ENCODE measurements at places on chromosomes 3 and 15.

GRCh38 chr3:98957681-98958080, 56.2 kb upstream of the DCBLD2 start:
- no peak for DNase-seq

- DNase-seq = no peak
Observed at GRCh38 chr15:62231856-62232255, 66.8 kb upstream of the C2CD4B start.

GRCh38 chr3:167032267-167032876, 347.7 kb downstream of the ZBBX start:
- peak; percentile 37 for DNase-seq

DNA sequence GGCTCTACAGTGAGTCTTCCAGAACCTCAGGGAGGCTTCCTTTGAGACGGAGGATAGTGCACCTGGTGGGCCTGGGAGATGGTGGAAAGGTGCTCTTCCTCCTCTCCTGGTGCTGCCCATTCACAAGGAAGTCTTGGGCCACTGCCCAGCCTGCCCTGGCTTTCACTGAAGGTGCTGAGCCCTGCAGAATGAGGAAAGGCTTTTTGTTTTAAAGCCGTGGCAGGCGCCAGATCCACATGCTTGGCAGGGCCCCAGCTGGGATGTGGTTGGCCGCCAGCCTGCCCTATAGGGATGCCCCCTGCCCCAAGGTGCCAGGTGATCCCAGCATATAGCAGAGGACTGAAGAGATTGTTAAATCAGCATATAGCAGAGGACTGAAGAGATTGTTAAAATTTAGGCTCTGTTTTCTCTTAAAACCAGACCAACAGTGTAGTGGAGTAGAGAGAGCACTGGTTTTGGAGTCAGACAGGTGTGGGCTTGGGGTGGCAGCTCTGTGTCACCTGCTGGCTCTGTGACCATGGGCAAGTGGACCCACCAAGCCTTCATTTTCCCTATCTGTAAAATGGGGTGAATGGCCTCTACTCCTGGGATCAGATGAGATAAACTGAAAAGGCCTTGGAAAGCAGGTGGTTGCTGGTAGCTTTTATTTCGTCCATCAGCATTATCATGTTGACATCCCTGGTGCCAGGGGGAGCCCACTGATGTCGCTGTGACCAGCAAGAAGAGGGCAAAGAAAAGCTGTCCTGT, 53.3 kb downstream of the SLC6A6 start:
- DNase-seq = no peak

GRCh38 chr3:114331007-114331406, 37.2 kb downstream of the TIGIT start:
- no peak for DNase-seq

DNA sequence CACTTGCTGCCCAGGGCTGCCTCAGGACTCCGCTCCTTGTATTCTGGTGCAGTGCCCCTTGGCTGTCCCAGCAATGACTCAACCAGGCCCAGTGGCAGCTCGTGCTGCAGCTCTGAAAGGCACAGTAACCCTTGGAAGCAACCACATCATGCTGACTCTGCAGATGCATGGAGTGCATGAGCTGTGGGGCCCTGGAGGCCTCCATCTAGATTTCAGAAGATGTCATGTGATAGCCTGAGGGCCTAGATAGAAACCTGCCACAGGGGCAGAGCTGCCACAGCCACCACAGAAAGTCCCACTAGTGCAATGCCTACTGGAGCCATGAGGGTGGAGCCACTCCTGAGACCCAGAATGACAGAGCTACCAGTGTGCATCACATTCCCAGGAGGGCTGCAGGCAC, 117.1 kb upstream of the SMAD3 start:
- no peak for DNase-seq

- no peak for DNase-seq
Observed at GRCh38 chr3:144241404-144241803, 269.8 kb downstream of the DIPK2A start.

- no peak for DNase-seq
Observed at GRCh38 chr3:45611209-45611608, 16.7 kb downstream of the LIMD1 start.

DNA sequence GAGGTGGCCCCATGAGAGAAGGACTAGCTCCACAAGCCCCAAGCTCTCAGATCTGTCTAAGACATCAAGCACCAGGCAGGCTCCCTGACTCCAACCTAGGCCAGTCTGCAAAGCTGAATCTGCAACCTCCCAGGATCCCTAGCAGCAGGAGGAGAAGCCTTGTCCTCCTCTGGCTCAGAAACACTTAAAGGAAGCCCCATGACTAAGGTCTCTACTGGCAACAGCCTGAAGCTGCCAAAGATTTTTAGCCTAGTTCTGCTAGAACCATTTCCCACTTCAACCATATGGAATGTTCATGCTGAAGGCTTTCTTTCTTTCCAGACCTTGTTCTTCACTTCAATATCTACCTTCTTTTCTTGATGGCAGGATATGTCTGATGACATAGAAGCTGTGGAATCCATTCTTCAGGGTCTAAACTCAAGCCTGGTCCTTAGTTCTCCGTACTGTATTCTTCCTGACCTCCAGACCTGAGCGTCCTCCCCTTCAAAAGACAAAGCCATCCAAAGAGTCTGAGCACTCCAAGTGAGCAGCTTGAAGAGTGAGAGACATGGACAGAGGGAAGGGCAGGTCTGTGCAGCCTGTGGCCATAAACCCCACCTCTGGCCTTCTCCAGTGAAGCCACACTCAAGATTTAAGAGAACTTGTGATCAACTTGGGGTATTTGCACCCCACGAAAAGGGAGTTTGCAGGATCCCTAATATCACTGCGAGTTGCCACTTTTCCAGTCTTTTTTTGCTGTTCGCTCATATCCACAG, 23.1 kb downstream of the SST start:
- DNase-seq = no peak

DNA sequence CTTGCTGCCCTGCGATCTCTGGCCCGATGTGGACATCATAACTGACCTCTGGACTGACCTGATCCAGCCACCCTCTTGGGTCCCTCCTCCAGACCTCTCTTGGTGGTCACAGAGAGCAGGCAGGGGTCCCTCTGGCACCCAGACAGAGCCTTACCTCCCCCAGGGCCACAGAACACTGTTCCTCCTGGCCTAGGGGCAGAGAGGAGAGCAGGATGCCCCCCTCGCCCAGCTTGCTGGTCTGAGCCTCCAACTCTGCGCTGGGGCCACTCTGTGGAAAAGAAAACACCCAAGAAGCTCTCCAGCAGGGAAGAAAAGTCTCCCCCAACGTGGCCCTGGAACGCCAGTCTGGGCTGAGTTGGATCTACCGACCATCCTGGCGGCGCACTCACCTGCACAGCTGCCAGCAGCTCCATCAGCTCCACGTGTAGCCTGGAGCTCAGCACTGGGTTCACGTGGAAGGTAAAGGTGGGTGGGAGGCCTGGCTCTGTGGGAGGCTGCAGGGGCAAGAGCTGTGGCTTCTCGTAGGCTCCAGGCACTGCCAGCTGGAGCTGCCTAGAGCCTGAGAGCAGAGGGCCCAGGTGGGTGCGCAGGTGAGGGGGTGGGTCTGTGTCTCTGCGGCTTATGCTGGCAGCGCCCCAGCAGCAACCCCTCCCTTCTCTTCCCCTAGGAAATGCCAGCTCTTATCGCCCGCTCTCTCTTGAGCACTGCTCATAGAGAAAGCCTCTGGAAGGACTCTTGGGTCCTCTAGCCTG, 6.0 kb downstream of the PLA2G4F start:
- DNase-seq = no peak

DNA sequence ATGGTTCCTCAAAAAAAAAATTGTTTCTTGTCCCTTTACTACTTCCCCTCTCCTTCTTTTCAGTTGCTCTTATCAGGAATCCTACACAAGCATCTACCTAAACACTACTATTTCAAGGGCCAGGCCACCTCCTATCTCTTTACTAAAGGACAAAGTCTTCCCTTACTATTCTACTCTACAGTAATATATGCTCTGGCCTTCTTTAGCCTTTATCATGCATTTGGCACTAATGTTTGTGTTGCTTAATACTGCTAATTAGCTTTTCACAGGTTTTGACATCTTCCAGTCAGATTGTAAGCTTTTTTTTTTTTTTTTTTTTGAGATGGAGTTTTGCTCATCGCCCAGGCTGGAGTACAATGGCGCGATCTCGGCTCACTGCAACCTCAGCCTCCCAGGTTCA, 5.3 kb downstream of the CEP19 start:
- no peak for DNase-seq

DNA sequence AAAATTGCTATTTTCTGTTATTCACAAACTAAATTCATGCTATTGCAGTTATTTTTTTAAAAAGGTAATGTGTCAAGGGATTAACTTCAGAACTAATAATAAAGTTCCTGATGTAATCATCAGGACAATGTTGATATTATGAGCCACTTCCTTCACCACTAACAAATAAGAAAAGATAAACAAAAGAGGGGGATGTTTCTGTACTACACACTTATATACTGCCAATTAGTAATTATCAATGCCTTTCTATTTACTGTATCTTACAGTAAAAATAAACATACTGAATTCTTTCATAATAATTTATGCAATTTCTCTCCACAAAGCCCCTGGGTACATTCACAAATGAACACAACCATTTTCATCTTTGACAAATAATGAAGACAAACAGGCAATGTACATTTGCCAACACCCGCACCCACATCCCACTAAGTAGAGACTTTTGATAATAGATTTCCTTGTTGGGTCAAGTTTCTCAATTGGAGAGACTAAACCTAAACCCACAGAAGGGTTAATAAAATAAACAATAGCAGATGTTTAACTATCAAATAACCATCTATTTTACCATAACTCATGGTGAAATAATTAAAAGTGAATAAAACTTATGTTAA, 3.7 kb downstream of the CBLB start:
- no peak for DNase-seq

GRCh38 chr3:131786386-131786785, 248.4 kb downstream of the CPNE4 start:
- no peak for DNase-seq

GRCh38 chr3:71011565-71012287, 571.8 kb downstream of the FOXP1 start:
- DNase-seq = no peak

DNA sequence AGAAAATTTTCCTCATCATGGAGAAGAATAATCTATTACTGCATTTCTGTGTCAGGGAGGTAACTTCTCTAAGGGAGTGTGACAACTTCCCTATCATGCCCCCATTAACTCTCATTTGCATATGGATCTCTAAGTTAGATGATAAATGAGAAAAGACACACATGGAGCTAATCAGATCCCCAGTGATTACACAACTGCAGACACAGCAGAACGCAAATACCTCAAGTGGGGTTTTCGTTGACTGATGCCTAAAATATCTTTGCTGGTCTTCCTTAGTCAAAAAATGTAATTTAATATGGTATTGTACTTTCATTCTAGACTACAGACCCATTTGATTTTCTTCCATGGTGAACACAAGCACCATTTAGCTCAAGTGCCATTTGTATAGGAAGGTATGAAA, 630.5 kb downstream of the TBL1XR1 start:
- no peak for DNase-seq

DNA sequence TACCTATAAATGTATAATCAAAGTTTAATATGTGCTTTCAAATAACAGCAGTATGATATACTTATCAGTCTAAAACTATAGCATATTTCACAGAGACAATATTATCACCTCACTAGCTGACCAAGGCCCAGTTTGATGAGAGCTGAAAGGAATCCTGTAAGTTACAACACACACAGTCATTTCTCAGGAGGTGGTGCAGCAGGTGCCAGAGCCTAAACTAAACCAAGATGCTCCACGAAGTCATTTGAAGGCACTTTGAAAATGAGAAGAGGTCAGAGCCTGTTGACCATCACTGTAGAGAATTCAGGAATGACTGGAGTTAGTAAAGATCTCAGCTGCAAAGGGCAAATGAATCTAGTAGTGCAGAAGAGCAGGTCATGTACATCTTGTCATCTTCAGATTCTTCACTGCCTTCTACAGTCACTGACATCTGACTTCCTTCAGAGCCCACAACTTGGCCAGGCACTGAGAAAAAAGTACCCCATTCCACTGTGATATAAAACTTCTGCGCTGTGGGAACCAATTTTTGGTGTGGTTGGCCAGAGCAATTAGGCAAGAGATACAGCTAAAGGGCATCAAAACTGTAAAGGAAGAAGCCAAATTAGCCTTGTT, 7.9 kb downstream of the GBE1 start:
- no peak for DNase-seq

- no peak for DNase-seq
Observed at GRCh38 chr3:149251186-149251585, 29.6 kb upstream of the CP start.

DNA sequence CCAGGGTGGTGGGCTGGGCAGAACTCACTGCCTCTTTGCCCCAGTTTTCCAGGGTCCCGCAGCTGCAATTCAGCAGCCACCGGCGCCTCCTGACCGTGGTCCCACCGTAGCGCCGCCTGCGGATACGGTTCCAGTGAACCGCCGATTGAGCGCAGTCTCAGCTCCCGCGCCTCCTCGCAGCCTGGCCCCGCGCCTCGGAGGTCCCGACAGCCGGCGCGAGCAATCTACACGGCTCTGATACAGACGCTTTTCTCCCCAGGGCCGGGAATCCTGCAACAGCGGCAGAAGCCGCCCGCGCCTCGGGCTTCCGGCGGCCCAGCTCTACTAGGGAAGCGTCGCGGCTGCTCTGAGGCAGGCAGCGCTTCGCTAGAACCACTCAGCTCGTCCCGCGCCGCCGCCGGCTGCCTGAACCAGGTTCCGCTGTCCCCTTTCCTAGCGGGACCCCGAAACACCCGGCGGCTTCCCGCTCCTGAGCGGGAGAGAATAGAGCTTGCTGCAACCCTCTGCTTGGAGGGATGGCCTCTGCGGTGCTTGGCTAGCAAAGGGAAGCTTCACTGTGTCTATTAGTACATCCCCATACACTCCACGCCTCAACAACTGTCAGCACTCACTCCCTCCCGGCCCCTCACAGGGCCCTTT, 3.1 kb downstream of the FOXL2NB start:
- DNase-seq = no peak

DNA sequence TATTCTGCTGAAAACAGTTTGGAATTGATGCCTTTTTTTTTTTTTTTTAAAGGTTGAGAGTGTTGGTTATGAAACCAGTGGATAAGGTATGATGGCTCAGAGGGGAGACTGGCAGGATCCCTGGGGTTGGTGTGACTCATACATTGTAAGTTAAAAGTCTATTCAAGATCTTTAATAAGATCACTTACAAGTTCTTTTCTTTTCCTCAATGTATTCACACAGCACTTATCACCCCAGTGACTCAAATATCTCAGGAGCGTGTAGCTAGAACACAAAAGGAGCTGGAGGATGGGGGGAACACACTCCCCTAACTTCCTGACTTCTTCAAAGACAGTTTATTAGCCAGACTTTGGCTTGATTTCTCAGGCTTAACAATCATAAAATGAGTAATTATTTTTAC, 285.3 kb downstream of the SV2B start:
- no peak for DNase-seq

GRCh38 chr15:38828031-38828532, 263.5 kb upstream of the RASGRP1 start:
- DNase-seq = no peak

DNA sequence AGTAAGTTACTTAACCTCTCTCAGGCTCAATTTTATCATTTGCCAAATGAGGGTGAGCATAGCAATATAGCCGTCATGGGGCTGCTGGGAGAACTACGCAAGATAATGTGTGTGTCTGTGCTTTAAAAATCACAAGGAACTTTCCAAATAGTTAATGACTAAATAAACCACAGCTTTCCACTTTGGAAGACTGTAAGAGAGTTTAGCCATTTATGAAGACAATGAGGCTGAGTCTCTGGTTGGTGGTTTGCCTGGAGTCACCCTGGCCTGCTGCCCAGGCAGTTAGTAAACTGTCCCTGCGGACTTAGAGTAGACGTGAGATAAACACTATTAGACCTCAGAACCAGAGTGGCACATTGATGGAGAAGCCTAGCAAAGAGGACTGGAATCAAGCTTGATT, 357.7 kb downstream of the CLSTN2 start:
- DNase-seq = peak; percentile 8

GRCh38 chr3:168029705-168030104, 66.0 kb downstream of the GOLIM4 start:
- no peak for DNase-seq

Measured in LoVo (cell line).